ENCODE measurements at places on chromosomes 2 and 18.

GRCh38 chr18:424668-425067, 75.8 kb downstream of the COLEC12 start:
- DNase-seq = no peak

GRCh38 chr2:1286929-1287328, 126.3 kb upstream of the TPO start:
- DNase-seq = no peak

DNA sequence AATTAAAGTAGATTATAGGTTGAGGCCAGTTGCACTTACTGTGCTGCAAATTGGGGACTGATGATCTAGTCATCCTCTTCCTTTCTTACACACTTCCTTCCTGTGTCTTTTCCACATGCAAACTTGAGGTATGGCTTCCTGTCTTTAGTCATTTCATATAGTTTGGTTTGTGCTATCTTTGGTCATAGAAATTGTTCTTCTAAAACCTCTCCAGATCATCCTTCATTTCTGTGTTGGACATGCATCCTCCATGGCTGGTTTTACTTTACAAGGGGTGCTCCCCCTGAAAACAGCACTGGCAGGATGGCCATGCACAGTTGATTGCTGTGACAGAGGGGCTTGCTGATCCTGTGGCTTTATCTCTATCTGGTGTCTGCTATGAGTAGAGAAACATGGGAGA, 36.5 kb downstream of the MGAT5 start:
- DNase-seq = no peak

GRCh38 chr18:76977684-76978232, 154.8 kb downstream of the MBP start:
- peak; percentile 36 for DNase-seq

DNA sequence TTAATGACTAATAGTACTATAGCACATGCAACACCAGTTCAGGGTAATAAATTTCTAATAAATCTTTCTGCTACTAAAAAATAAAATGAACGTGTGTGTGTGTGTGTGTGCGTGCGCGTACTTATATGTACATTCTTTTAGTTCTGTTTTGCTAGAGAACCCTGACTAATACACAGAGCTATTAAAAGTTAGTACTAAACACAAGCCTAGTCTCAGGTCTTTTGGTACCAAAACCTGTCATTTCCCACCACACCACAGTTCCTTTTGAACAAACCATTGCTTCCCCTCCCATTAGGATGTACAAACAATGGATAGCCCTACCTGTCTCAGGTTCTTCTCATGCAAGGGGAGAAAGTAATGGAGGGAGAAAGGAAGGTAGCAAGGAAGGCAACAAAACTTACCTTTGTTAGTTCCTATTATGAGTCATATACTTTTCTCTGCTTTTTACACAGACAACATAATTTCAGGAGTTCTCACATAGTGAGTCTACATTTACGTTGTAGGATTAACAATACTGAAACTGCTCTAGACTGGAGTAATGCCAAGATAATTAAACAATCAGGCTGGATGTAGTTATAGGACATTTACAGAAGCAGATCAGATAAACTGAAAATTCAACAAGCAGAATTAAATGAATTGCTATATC, 427.2 kb downstream of the KCNJ3 start:
- DNase-seq = no peak

All from left hindlimb (tissue), 1 donor.